HCT116 (cell line): ENCODE measurements at places on chromosomes 5 and 9. TPM values are rescaled to one million over a fixed set of nuclear protein-coding genes. Genes with fewer than 3 reads are reported as not detected.
A peak's percentile ranks its signal among the peaks of the same experiment; 100 is the strongest.

- no peak for DNase-seq
Observed at GRCh38 chr5:172097356-172097755, 90.7 kb downstream of the STK10 start.

- no peak for DNase-seq
Observed at GRCh38 chr5:100799166-100799565, 103.9 kb downstream of the ST8SIA4 start.

DNA sequence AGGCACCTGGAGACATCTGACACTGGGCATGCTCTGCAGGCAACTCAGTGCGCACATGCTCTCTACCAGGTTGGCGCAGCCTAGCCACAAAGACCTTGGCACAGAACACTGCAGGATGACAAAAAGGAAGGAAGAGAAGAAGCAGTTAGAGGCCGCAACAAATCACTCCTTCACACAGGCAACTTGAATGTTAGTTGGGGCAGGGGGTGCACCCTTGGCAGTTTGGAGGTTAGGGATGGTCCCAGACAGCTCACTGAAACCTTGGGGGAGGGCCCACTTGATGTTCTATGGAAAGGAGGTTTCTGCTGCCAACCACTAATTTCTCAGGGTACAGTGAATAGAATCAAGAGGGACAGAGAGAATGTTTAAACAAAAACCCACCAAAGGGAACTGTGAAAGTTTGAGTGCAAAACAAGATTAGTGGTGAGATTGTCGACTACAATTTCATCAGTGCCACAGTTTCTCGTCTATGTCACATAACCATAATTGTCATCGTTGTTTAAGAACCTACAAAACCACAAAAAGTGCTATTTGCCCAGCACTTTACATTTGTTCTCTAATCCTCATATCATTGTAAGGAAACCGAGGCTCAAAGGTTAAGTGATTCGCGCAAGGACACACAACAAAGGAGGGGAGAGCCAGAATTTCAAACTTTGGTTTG is 48.7 kb downstream of the FBXW11 start:
- no peak for DNase-seq

GRCh38 chr5:40221796-40222195 is 457.9 kb upstream of the PTGER4 start:
- DNase-seq = no peak

GRCh38 chr9:94110821-94111252 is 26.6 kb downstream of the PTPDC1 start:
- no peak for DNase-seq

GRCh38 chr5:76514713-76515112 is 108.5 kb downstream of the F2RL2 start:
- no peak for DNase-seq

DNA sequence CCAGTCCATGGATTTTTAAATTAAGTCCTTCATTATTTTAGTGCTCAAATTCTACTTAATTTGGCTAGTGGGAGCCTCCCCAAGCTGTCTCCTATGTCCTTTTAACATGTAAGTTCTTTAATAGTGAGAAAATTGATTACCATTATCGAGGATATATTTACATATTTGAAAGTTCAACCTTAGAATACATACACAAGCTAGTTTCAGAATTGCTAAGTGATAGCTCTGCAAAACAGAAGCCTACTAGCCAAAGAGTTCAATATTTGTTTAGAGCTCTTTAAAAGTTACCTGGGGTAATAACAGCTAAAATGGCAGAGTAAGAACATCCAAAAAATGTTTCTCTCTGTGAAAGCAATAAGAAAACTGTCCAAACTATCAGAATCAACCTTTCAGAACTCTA is 48.2 kb downstream of the LOX start:
- no peak for DNase-seq

- DNase-seq = no peak
Observed at GRCh38 chr9:138025417-138025816, 147.8 kb downstream of the CACNA1B start.

GRCh38 chr5:97534166-97534565 is 351.1 kb upstream of the RIOK2 start:
- peak; percentile 51 for DNase-seq

DNA sequence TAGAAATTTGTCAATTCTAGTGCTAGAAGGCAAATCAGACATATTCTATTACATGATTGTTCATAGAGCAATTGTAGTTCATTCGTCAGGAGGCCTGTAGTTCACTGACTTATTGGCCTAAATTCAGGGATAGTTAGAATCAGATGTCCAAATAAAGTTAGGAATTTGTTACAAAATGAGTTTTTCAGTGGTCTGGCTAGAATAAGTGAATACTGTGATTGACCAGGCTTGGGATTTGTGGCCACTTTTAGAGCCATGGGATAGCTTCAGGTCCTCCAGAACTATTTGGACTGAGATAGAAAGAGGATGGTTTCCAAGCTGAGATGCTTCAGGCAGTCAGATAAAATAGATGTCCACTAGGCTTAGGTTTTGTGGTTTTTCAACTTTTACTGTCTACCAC is 199.1 kb upstream of the MPDZ start:
- no peak for DNase-seq

DNA sequence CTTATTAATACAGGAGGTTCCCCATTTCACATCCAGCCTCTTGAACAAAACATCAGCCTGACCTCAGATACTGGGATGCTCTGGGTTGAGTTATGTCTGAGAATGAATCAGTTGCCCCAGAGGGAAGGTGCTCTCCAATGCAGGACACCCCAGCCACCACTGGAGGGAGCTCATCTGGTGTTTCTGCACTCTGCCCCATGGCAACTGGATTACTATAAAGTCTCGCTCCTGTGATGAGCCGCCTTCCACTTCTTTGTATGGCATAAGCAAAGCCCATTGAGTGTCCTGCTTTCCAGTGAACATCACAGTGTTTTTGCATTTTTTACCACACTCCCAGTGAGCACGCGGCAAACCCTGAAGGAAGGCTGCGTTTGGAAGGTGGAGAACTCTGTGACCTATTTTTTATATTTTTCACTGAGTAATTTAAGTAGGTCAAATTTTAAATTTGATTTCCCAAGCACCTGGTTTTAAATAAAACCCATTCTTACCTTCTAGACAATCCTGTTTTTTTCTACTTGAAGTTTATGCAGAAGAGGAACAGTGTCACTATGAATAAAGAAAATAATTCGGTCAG is 176.9 kb upstream of the WWC1 start:
- peak; percentile 55 for DNase-seq

- DNase-seq = no peak
Observed at GRCh38 chr9:105447386-105447813, 434 bp upstream of the FSD1L start.

DNA sequence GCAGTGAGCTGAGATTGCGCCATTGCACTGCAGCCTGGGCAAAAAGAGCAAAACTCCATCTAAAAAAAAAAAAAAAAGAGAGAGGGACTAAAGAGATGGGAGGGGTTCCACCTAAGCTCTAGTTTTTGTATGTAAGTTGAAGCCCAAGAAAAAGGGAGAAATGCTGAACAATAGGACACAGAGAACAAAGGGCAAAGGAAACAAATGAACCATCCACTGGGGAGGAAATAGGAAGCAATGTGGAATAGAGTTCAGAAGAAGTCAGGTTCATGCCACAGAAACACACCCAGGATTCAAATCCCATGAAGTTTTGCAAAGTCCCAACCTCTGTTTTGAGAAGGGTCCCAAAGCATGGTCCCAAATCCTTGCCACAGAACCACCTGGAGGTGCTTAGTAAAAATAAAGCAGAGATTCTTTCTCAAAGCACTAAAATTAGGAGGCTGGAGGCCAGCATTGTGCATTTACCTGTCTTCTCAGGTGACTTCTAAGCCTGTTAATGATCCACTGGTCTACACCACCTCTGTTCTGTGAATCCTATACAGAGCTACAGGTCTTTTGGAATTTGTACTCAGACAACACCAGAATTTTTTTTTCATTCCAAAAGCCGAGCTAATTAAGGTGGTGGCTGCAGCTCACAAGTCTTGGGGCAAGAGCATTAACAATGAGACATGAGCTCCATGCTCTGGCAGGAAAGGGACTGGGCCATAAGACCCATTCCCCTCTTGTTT is 177.6 kb downstream of the DOCK8 start:
- DNase-seq = no peak

The FABP6 gene
- 8.5 TPM for total RNA-seq
